Hematopoietic multipotent progenitor cell treated with erythropoietin and hydrocortisone succinate and interleukin-3 and kit ligand, for 15 days (in vitro differentiated cells): ENCODE measurements at places on chromosomes 2 and 18.

DNA sequence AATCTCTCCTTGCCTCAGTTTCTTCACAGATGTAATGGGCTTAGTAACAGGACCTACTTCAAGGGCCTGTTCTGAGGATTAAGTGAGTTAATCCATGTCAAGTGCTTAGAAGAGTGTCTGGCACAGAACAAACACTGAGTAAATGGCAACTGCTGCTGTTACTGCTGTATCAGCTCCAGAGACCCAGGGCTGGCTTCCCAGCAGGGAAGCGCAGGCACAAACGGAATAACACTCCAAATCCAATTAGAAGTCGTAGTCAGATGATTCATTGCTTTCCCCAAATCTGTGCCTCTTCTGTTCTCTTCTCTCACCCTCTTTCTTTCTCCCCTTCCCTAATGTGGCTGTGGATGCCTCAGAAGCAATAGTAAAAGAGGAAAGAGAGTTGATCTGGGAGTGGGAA, 101.1 kb upstream of the FZD7 start:
- DNase-seq, result no peak

DNA sequence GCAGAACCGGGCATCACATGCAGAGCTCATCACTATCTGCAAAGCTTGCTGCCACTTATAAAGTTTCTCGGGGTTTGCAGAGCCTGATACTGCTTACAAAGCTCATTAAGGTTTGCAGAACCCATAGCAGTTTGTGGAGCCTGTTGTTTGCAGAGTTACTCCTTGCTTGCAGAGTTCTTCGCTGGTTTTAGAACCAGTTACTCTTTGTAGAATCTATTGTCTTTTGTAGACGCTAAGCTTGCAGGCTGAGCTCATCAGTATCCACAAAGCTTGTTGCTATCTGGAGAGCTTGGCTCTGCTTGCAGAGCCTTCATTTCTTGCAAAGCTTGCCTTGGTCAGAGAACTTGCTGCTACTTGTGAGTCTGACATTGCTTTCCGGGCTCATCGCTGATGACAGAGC, 106.9 kb downstream of the CELF4 start:
- DNase-seq, result no peak

- DNase-seq, result no peak
These were observed 274.6 kb downstream of the ETAA1 start for GRCh38 chr2:67671464-67672450.

GRCh38 chr2:38830526-38831159, 45.1 kb downstream of the DHX57 start:
- no peak for DNase-seq

GRCh38 chr2:176830362-176830761, 382.2 kb upstream of the HNRNPA3 start:
- no peak for DNase-seq

DNA sequence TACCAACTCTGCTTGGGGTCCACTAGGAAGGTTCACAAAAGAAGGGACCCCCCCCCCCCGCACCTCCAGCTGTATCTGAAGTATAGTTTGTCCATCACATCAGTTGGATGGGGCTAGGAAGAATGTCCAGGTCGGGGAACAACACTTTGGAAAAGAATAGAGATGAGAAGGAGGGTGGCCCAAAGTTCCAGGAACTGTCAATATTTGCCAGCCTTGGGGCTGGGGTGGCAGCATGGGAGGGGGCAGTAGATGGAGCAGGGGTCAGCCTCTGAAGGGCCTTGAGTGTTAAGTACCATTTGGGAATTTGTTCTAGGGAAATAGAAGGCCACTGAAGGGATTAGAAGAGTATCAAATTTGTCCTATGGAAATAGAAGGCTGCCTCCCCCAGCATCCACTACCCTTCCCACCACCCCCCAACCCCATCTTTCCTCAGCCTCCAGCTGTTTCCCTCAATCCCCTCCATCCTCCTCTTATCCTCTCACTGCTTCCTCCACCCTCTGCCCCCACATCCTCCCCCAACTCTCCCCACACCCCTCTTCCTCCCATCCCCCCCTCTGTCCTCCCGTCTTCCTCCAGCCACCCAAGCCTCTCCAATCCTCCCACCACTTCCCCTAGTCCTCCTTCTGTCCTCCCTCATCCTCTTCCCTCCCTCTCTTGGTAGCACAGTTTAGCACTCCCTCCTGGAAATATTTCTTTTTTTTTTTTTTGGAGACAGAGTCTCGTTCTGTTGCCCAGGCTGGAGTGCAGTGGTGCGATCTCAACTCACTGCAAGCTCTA, 2.0 kb upstream of the KIDINS220 start:
- DNase-seq, result no peak

DNA sequence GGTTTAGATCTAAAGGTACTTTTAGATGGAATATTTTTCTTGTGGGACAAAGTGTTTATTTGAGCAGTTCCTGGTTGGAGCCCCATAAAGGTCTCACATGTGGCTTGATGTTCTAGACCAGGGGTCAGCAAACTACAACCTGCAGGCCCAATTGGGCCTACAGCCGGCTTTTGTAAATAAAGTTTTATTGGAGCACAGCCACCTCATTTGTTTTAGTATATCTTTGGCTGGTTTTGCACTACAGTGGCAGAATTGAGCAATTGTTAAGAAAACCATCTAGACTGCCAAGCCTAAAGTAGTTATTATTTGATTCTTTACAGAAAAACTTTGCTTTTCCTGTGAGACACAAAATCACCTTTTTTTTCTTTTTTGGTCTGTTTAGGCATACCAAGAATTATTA, 41.6 kb downstream of the NDC80 start:
- no peak for DNase-seq

DNA sequence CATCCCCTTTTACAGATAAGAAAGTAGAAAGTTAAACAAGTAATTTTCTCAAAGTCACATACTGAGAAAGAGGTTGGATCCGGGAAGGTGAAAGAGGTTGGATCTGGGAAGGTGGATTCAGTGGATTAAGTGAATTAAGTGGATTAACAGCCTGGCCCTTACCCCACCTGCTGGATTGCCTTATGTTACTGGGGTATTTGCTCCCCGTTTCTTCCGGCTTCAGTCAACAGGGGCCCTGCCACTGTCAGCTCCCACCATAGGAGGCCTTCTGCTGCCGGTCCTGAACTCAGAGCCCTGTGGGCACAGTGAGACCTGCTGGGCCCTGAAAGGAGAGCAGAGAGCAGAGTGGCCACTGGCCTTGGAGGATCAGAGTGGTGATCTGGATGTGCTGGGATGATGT, 113.2 kb downstream of the VAPA start:
- no peak for DNase-seq

DNA sequence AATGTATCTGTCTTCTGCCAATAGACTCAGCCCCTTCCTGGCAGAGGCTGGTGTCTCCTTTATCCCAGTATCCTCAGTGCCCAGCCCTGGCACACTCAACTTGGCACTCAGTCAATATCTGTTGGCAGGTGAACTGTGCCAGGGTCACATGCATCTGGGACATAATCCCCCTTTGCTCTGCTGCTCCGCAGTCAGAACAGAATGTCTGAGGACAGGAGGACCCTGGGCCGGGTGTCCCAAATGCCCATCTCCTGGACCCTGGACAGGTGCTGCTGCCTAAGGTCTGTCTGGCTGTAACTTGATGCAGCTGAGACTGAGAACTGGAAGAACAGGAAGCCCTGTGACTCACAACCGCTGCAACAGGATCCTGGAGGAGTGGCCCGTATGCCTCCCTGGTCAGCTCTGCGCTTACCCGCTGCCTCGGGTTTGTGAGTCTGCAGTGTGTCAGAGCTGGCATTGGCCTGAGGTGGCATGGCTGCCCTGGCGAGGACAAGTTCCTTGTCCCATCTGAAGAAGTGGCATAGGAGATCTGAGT, 11.4 kb downstream of the HK2 start:
- DNase-seq, result no peak

GRCh38 chr2:59868981-59869380, 684.5 kb downstream of the BCL11A start:
- DNase-seq, result no peak

- DNase-seq, result no peak
These were observed 45.4 kb upstream of the EFEMP1 start for GRCh38 chr2:55968941-55969340.

DNA sequence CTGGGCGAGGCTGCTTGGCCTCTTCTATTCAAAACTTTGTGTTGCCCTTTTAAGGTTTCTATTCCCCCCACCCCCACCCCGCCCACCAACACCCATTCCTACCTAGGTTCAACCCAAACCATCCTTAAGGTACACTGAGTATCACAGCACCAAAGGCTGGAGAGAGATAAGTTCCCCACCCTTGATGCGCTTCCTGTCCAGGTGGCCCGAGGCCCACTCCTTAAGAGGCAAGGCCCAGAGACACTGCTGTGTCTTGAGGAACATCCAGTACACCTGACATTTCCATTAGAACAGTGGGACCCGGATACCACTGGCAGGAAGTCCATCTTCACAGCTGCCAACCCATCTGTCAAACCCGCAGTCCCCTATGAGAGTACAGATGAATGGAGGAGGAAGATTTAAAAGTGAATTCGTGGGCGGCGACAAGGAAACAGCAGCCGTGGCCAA, 277 bp upstream of the INPP1 start:
- no peak for DNase-seq

DNA sequence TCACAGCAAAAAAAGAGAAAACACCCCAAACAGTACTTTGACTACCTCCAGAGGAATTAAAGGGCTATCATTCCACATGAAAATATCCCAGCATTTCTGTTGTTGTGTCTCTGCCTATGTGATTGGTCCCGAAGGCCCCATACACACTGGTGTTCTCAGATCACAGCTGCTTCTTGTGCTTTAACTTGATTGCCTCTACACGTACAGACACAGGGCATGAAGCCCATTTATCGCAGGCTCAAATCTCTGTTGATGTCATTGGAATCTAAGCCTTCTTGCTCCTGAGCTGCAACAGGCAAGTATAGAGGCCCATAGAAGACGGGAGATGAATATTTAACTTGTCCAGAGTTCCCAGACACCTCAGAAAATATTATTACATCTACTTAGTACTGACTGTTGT, 405.2 kb downstream of the NCKAP5 start:
- DNase-seq, result no peak

DNA sequence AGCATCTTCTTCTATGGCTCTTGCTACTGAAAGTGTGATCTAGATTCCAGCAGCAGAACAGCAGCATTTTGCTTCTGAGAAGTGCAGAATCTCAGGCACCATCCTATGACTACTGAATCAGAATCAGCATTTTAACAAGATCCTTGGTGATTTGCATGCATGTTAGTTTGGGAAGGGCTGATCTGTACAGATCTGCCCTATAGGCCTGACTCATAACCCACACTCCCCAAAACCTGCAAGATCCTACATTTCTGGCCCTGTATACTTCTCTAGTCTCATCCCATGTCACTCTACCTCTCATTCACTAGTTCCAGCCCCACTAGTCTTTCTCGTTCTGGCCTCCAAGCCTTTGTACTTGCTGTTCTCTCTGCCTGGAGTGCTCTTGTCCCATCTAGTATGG, 15.7 kb upstream of the DARS1 start:
- DNase-seq, result no peak

- DNase-seq, result no peak
These were observed 26.1 kb downstream of the DIPK1C start for GRCh38 chr18:74430806-74431571.
